ENCODE measurements at places on chromosomes 5 and 9.
A peak's percentile ranks its signal among the peaks of the same experiment; 100 is the strongest.

- DNase-seq, result no peak
These were observed 115.3 kb upstream of the BNC2 start for GRCh38 chr9:16985559-16986348.

- no peak for DNase-seq
These were observed 78.7 kb upstream of the SAP30L start for GRCh38 chr5:154367101-154367500.

GRCh38 chr9:37424686-37425297 lies 2.3 kb downstream of the GRHPR start:
- DNase-seq, result no peak

- DNase-seq, result no peak
These were observed 37.4 kb downstream of the PRRX2 start for GRCh38 chr9:129702589-129703520.

- no peak for DNase-seq
These were observed 1076.5 kb downstream of the MAT2B start for GRCh38 chr5:164581889-164582288.

- DNase-seq, result no peak
These were observed 70.2 kb upstream of the STXBP1 start for GRCh38 chr9:127541865-127542264.

DNA sequence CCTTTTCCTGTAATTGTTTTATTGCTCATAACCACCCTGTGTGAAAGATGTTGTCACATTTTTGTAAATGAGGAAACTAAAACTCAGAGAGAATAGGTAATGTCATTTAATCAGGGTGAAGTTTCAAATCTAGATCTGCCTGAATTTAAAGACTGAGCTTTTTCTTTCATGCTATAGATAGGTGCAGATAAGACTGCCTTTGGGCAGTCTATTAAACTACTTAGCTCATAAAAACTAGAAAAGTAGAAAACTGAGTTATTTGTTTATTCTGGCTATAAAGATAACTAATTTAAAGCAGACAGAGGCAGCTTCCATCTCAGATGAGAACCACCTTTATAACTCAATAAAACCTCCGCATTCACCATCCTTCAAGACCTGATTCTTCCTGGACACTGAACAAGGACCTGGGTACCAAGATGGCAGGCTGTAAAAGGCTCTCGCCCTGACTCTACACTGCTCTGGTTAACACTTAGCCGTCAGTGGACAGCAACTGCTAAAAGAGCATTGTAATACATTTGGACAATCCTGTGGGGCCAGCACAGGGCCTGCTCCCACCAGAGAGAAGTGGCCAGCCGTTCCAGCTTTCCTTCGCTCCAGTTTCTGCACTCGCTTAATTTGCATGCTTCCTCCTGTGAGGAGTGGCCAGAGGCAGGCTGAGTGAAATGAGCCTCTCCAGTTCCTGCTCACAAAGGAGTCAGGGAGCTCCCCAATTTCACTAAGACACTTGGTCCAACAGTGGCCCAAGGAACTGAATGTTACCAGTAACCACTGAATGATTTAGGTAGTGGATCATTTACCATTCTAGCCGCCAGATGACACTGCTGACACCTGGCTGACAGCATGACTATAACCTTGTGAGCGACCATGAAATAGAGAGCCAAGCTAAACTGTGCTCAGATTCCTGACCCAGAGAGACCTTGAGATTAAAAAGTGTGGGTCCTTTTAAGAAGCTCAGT lies 566.4 kb downstream of the EFNA5 start:
- no peak for DNase-seq

DNA sequence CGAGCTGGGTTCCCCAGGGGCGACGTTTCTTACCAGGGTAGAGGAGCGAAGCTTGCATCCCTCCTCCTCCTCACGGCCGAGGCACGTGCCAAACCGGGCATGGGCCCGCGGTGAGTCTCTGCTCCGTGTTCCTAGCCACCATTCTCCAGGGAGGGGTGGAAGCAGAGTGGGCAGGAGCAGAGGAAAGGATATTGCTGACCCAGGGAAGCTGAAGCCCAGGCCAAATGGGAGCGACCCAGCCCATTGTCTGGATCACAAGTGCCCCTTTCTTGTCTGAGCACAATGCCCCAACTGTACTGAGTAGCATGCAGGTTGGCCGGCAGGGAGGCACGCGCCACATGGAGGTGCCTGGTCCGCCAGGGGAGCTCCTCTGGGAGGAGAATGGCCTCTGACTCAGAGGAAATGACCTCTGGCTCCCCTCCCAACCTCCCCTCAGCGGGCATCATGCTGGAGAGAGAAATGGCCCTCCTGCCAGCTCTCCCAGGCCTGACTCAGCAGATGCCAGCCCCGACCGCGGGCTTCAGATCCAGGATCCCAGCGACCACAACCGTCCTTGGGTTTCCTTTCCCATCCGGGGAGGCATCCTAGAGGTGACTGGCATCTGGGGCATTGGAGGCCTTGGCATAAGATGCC lies 1.1 kb downstream of the PRR7 start:
- peak; percentile 2 for DNase-seq
